ENCODE measurements at places on chromosomes 4 and X. TPM values are rescaled to one million over a fixed set of nuclear protein-coding genes. Genes with fewer than 3 reads are reported as not detected.

The TCEAL6 gene
- not detected for total RNA-seq

The TMEM47 gene
- total RNA-seq = 4.3 TPM

The CPZ gene
- 1.1 TPM for total RNA-seq

The TBC1D9 gene
- 7.9 TPM for total RNA-seq

The XAGE1B gene
- not detected for total RNA-seq

DNA sequence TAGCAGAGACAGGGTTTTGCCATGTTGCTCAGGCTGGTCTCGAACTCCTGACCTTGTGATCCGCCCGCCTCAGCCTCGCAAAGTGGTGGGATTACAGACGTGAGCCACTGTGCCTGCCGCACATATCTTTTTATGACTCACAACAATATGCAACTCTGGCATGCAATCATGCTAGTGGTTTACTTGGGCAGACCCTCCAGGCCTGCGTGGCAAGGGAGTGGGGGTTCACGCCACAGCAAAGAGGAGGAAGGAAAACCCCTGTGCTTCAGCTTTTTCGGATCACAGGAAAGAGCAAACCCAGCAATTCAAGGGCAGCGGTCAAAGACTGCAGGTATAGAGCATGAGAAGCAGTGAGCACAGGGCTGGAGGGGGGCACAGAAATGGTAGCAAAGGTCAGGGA, 48.3 kb upstream of the CD99 start:
- DNase-seq = no peak

GRCh38 chr4:21819086-21819485, 129.5 kb downstream of the KCNIP4 start:
- no peak for DNase-seq

- no peak for DNase-seq
Observed at GRCh38 chrX:118730500-118731247, 3.3 kb downstream of the IL13RA1 start.

GRCh38 chrX:31260351-31260750, 188.5 kb upstream of the FTHL17 start:
- no peak for DNase-seq

GRCh38 chr4:189516902-189517301, 423.8 kb upstream of the FRG1 start:
- no peak for DNase-seq

DNA sequence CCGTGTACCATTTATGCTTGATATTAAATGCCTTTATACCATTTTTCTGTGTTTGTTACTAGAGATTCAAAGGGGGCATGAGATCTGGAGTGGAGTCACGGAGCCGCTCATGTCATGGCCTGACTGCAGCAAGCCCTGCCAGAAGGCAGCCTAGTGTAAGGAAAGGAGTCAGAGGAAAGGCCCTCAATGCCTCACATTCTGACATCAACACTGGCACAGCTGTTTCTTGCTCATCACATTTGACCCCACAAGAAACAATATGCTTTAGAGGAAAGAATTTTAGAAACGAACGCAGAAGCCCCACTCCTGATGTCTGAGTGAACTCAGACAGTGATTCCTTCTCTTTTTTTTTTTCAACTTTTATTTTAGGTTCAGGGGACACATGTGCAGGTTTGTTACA, 322.4 kb upstream of the CPEB2 start:
- no peak for DNase-seq

DNA sequence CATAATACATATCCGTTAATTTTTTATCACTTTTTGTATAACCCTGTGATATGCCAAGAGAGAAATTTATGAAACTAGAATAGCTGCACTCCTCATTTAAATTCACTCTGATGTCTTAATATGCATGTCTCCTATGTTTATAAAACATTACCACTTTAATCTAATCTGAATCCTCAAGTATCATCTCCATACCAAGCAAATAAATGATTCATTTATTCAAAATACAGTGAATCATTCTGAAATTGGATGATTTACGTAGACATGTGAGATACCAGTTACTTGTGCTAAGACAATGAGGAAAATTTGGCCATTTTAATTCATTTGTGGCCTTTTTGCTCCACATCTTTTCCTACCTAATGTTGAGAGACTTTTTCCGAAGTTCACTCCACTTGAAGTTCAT, 435.1 kb upstream of the FTHL17 start:
- no peak for DNase-seq

DNA sequence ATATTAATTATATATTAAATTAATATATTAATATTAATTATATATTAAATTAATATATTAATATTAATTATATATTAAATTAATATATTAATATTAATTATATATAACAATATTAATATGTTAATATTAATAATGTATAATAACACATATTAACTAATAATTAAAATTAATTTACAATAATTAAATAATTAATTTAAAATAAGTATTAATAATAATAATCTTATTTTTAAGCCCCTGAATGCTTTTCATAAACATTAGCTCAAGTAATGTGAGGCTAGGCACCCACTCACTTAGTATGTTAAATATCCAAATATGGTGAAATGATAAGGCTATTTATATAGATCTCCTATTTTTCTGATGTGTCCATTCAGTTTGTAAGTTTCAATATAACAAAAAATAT, 26.9 kb downstream of the NKX6-1 start:
- no peak for DNase-seq

DNA sequence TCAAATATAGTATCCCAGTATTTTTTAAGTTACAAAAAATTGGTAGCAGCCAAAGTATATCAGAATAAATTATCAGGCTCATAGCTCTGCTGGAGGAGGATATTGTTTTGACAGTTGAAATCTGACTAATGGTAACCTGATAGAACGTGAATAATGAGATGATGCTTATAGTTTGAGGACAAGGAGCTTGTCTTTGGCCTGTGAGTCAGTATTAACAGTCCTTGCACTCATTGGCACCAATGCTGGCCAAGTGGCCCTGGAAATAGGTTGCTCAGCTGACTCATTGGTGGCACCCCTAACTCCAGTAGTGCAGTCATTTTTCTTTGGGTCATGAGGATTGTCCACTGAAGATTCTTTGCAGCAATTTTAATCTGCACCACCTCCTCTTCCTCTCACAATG, 203.3 kb upstream of the JADE1 start:
- DNase-seq = peak; percentile 81

DNA sequence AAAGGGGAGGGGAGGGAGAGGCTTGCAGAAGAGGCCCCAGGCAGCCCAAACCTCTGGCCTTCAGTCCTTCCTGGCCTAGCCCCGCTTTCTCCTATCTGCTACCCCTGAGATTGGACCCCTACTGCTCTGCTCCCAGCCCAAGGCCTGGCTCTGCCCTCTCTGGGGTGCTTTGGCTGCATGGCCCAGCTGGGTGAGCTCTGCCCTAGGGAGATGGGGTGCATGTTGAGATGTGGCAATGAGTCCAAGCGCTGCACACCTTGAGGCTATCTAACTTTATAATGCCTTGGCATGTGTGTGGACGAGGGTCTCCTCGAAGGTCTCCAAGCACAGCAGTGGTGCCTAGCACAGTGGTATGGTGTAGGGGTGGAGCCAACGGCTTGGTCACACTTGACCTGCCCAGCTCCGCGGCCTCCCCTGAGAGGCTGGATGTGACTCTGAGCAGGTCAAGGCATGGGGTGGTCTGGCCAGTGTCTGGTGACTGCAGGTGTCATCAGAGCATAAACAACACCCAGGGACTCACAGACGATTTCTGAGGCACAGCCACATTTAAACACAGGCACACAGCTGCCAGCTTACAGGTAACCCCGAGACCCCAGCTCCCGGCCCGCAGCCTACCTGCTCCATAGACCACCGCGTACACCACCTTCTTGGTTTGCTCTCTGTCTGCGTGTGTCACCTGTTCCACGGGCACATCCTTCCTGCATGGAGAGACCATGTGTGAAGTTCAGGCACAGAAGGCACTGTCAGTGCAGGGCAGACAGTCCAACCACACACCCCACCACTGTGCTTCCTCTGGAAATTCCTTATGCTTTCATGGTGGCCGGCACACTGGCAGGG, 36.3 kb downstream of the NAT8L start:
- no peak for DNase-seq

- no peak for DNase-seq
Observed at GRCh38 chr4:130309221-130309620, 1213.3 kb downstream of the C4orf33 start.

- DNase-seq = no peak
Observed at GRCh38 chr4:78237360-78237759, 180.2 kb downstream of the FRAS1 start.

All from MG63 (cell line).